ENCODE measurements at places on chromosomes 1 and 21.

- DNase-seq: no peak
Measured at GRCh38 chr1:39946216-39946615, 8.7 kb upstream of the MFSD2A start.

GRCh38 chr1:43711524-43712386 lies 4.4 kb downstream of the ST3GAL3 start:
- no peak for DNase-seq

- DNase-seq: no peak
Measured at GRCh38 chr1:164559342-164560051, 513 bp downstream of the PBX1 start.

GRCh38 chr1:2894381-2895041 lies 93.0 kb upstream of the TTC34 start:
- DNase-seq: peak; percentile 6

- no peak for DNase-seq
Measured at GRCh38 chr1:232699814-232700213, 69.9 kb upstream of the SIPA1L2 start.
